Stimulated activated CD4-positive, alpha-beta T cell treated with anti-CD3 and anti-CD28 coated beads, Interleukin-15, amount 100 ng/mL, for 1 hour (primary cell): ENCODE measurements at places on chromosomes 2 and 18.

DNA sequence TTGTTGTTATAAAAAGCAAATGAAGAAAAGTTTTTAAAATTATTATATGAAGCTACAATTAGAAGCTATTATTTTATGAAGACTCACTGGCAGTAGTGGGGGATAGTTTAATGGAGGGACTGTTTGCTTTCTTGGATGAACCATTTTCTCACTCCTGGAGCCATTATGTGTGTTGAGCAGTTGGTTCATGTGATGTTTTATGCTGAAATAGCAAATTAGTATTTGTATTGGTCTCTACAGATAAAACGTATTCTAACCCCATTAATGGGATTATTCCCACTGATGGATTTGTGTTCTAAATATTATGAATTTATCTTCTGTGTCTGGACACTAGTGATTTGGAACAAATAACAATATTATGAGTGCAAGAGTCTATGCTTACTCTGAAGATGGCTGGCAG lies 507.5 kb upstream of the FSHR start:
- DNase-seq = no peak

DNA sequence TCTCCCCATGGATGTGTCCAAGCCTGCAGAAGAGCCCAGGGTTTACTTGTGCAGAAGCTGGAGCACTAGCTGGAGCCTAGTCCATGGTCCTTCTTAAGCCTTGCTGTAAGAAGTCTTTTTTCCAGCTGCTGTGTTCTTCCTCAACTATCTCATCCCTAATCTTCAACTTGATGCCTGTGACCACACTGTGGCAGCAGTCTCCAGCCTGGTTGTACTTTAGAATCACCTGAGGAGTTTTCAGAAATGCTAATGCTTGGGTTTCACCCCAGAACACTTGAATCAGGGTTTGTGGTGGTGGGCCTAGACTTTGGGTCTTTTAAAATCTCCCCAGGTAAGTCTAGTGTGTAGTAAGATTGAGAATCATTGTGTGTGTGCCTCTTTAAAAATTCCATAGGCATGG lies 173.6 kb downstream of the ADCYAP1 start:
- no peak for DNase-seq

DNA sequence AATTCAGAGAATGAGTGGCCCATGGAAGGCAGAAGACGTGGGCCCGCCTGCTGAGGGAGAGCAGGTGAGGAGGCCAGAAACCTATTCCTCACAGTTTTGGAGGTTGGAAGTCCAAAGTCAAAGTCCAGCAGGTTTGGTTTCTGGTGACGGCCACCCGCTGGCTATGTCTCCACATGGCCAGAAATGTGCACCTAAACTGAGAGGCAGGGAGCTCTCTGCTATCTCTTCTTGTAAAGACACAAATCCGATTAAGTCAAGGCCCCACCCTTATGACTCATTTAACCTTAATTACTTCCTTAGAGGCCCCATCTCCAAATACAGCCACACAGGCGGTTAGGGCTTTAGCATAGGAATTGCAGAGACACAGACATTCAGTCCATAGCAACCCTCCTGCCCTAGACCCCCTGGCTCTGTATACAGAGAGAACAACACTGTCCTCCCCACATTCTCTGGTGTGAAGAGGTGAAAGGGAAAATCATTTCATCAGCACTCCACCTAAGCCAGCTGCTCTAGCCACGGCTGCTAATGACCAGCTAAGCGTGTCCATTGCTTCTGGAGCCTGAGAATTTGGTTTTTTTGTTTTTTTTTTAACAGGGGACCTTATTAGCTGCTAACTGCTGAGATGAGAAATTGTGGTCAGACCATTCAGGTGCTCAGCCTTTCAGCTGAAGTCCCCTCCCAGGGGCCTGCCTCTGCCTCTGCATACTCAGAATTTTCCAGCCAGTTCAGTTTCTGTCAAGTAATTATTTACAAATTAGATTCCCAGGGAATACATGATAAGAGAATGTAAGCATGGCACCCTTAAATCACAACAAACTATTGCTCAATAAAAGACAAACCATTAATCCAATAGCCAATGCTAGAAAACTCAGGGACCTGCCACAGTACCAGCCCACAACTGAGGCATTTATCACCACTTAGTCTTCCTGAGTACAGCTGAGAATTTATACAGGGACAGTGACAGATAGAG lies 368.7 kb upstream of the ID2 start:
- DNase-seq = no peak

DNA sequence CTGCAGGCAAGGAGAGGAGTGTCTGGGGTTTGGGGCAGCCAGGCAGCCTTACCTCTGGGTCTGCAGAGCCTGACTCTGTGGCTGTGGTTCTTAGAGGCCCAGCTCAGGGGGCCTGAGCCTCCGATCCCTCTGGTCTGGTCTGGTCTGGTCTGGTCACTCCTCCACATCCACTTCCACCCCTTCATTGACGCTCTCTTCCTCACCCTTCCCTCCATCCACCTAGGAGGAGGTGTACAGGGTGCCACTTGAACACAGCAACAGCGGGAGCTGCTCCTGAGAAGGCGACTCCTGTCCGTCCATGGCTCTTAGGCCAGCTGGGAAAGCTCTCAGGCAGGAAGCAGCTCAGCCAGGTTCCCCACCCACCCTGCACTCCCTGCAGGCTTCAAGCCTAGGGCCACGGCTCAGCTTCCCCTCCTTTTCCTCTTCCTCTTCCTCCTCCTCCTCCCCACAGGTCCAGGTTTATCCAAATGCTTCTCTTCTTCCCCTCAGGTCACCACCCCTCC lies 16.9 kb downstream of the GPR55 start:
- no peak for DNase-seq

DNA sequence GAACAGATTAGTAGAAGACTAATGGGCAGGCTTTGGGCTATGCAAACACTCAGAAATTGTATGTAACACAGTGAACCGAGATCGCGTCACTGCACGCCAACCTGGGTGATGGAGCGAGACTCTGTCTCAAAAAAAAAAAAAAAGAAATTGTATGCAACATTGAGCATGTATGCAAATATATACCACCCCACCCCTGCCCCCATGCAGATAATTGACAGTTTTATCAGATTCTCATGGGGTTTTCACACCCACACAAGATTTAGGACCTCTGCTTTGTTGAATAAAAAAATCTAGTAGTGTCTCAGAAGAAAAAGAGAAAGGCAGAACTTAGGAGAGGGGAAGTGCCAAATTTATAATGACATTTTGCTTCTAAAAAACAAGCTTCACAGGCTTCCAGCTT lies 131.6 kb upstream of the FN1 start:
- DNase-seq = no peak

DNA sequence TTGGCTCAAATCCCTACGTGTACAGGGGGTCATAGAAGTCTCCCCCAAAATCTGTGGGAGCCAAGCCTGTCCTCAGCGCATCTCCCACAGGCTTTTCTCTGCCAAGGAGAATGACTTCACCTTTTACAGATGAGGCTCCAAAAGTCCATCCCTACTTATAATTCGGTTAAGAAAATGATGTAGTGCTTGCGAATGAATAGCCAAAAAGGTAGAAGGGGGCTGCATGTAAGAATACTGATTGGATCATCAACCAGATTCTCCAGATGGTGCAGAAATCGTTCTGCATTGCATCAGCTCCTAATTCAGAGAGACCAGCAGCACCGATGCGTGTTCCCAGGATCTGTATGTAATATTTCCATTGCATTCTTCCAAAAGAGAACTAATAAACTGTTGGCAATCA lies 91.9 kb downstream of the EPHA4 start:
- DNase-seq = no peak

DNA sequence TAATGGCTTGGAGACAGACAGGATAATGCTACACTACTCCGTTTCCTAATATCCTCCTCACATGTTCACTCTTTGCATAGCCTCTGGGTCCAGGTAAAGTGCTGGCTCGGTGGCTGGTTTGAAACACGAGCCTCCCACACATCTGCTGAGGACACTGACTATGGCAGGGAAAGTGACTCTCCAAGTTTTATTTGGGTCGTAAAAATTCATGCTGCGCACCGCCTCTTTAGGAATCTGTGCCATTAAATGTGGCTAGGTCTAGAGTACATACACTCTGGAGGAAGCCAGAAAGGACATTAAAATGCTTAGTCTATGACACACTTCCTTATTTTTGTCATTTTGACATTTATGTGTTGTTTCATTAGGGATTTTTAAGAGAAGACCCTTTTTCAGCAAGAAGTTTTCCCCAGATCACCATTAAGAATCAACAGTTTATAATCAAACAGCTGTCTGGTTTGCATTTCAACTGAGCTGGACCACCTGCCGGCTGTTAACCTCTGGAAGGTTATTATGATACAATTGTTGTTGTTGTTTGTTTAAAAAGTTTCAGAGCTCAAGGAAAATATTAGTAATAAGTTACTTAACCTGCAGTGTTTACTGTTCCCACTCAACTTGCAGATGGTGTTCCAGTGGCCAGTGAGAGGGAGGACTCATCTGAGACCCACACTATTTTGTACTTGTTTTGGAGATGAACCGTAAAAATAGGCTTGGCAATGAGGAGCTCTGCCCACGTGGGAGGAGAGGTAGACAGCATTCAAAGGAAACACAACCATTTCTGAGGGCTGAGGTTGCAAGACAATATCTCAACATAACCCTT lies 443.3 kb upstream of the MEIS1 start:
- DNase-seq = no peak

DNA sequence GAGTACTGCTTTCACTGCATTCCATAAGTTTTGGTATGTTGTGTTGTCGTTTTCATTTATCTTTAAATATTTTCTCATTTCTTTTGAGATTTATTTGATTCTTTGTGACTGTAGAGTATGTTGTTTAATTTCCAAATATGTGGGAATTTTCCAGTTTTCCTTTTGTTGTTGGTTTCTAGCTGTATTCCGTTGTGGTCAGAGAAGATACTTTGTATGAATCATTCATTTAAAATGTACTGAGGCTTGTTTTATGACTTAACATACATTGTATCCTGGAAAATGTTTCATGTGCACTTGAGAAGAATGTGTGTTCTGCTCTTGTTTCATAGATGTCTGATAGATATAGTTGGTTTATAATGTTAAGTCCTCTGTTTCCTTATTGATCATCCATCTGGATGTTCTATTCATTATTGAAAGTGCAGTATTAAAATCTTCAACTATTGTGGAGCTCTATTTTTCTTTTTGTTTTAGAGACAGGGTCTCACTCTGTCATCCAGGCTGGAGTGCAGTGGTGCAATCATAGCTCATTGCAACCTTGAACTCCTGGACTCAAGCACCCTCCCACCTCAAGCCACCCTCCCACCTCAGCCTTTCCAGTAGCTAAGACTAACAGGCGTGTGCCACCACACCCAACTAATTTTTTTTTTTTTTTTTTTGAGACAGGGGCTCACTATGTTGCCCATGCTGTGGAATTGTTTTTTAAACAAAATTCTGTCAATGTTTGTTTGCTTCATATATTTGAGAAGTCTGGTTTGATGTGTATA lies 96.8 kb downstream of the TAF4B start:
- no peak for DNase-seq

GRCh38 chr18:3911413-3911812 lies 461.4 kb downstream of the TGIF1 start:
- no peak for DNase-seq

DNA sequence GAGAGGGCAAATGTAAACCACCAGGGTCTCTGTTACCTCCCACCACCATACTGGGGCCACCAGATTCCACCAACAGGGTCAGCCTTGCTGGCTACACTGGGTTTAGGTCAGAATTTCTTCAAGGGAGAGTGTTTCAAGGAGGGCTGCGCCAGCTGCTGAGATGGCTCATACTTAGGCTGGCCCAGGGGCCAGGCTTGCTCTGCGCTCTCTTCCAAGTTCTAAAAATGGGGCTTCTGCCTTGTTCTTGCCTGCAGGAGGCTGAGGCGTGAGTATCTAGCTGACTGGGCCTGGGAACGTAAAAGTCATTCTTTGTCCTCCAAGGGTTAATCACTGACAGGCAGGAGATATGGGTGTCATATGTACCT lies 28.1 kb downstream of the MRPL33 start:
- DNase-seq = no peak

DNA sequence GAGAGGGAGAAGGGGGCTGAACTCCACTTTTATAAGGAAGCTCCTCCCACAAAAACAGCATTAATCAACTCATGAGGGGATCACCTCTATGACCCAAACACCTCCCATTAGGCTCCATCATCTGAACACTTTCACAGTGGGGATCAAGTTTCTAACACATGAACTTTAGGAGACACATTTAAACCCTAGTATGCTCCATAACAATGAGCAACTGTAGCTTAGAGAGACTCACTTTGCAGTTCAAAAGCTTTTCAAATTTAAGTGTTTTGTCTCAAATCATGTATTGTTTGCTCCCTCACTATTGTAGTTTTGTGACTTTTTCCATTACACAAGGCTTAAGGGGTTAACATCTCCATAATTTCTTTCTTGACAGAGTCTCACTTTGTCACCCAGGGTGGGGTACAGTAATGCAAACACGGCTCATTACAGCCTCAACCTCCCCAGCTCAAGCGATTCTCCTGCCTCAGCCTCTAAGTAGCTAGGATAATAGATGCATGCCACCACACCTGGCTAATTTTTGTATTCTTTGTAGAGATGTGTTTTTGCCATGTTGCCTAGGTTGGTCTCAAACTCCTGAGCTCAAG lies 352.7 kb upstream of the CDH20 start:
- DNase-seq = no peak

GRCh38 chr2:42961385-42961811 lies 169.0 kb upstream of the HAAO start:
- no peak for DNase-seq

DNA sequence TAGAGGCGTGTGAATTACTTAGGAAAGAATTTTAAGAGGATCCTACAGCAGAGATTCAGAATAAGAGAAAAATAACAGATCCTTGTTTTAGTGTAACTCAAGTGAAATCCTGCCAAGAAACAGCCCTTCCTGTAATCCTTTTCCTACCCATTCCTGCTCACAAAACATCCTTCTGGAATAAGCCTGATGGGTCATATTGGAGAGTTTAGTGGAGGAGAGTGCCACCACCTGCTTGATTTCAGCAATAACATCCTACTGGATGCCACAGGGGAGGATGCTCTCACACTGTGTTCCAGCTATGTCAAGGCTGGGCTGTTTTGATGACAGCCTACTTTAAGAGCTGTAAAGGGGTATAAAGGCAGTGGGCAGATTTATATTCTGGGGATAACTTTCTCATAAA lies 54.8 kb upstream of the CCDC178 start:
- DNase-seq = no peak

GRCh38 chr18:9694952-9695495 lies 13.1 kb upstream of the RAB31 start:
- no peak for DNase-seq
